ENCODE measurements at places on chromosomes 16 and 17. TPM values are rescaled to one million over a fixed set of nuclear protein-coding genes. Genes with fewer than 3 reads are reported as not detected.

The TBC1D3L gene
- 76.4 TPM for total RNA-seq

The ELP5 gene
- total RNA-seq = 34.1 TPM

The PRSS27 gene
- total RNA-seq = 10.8 TPM

The CACNG3 gene
- 2.2 TPM for total RNA-seq

The NUPR1 gene
- not detected for total RNA-seq

GRCh38 chr17:21213638-21214014 is 335 bp downstream of the TMEM11 start:
- no peaks in the 10 kb centered on the region for H3K27me3 ChIP-seq
- peak; percentile 61 for DNase-seq
- H3K27ac ChIP-seq = no peak overlapping the region
- peaks cover 39% of the 10 kb centered on the region for H3K4me1 ChIP-seq
- no peaks in the 10 kb centered on the region for H3K36me3 ChIP-seq

GRCh38 chr17:50354776-50355175 is 8.8 kb downstream of the XYLT2 start:
- no peaks in the 10 kb centered on the region for H3K4me1 ChIP-seq
- H3K27ac ChIP-seq = no peak overlapping the region
- H3K4me3 ChIP-seq = no peak overlapping the region
- H3K36me3 ChIP-seq = no peaks in the 10 kb centered on the region

- no peak overlapping the region for H3K4me3 ChIP-seq
- H3K27ac ChIP-seq = no peak overlapping the region
- H3K36me3 ChIP-seq = peaks cover 4% of the 10 kb centered on the region
- no peak for DNase-seq
- peaks cover 3% of the 10 kb centered on the region for H3K27me3 ChIP-seq
Measured at GRCh38 chr17:27398691-27399090, 57.6 kb upstream of the KSR1 start.

- peaks cover 2% of the 10 kb centered on the region for H3K4me1 ChIP-seq
- no peak for DNase-seq
- no peaks in the 10 kb centered on the region for H3K36me3 ChIP-seq
- H3K27ac ChIP-seq = no peak overlapping the region
- H3K4me3 ChIP-seq = no peak overlapping the region
Measured at GRCh38 chr16:58409316-58409973, 17.2 kb downstream of the GINS3 start.

GRCh38 chr16:68263559-68264127 is 683 bp upstream of the SLC7A6 start:
- peaks cover 13% of the 10 kb centered on the region for H3K27me3 ChIP-seq
- no peak for DNase-seq
- no peaks in the 10 kb centered on the region for H3K36me3 ChIP-seq
- H3K4me1 ChIP-seq = peaks cover 20% of the 10 kb centered on the region
- peak overlapping the region; percentile 90 for H3K4me3 ChIP-seq

DNA sequence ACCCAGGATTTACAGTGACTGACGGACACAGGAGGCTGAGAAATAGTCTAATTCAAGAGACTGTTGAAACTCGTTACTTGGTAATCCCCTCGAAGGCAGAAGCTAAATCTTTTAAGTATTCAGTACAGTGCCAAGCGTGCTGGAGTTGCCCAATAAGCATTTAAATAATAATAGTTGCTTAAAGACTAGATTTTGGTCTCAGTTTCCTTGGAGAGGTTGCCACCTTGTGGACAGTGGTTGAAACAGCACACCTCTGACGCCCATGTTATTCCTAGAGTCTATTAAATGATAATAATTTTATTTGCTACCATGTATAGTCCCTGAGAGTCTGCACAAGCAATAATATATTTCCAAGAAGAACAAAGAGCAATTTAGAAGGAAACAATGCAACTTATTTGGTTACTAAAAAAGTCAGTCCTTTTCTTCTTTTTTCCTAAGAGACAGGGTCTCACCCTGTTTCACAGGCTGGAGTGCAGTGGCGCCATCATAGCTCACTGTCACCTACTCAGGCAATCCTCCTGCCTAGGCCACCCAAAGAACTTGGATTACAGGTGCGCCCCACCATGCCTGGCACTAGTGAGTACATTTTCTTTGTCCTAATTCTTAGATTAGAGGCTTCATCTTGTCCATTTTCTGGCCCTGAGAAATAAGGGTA is 138.0 kb upstream of the NUDT7 start:
- H3K27me3 ChIP-seq = peaks cover 1% of the 10 kb centered on the region
- H3K4me3 ChIP-seq = no peak overlapping the region
- H3K36me3 ChIP-seq = no peaks in the 10 kb centered on the region
- H3K27ac ChIP-seq = no peak overlapping the region
- H3K4me1 ChIP-seq = peaks cover 12% of the 10 kb centered on the region

- H3K36me3 ChIP-seq = no peaks in the 10 kb centered on the region
- DNase-seq = peak; percentile 33
- H3K27me3 ChIP-seq = peaks cover 9% of the 10 kb centered on the region
- H3K4me1 ChIP-seq = peaks cover 23% of the 10 kb centered on the region
- H3K4me3 ChIP-seq = peak overlapping the region; percentile 67
Measured at GRCh38 chr17:82582213-82582612, 62.7 kb downstream of the FOXK2 start.

DNA sequence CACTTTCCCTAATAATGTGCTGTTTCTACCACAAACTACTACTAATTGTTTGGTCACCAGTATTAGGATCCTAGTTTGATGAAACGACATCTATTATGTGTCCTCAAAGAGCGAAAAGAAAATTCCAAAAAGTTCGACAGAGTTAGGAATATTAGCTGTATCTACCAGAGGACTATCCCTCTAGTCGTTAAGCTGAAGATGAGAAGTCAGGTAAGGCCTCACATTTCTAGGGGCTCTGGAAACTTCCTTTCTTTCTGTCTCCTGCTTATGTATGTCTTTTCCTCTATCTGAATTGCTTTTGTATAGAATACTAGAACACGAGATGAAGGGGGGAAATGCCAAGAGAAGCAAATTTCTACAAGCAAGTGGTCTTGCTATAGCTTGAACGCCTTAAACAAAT is 1.6 kb downstream of the GLG1 start:
- H3K27ac ChIP-seq = peak overlapping the region; percentile 97
- peaks cover 16% of the 10 kb centered on the region for H3K4me1 ChIP-seq
- H3K27me3 ChIP-seq = peaks cover 13% of the 10 kb centered on the region
- peak overlapping the region; percentile 94 for H3K4me3 ChIP-seq
- no peak for DNase-seq
- no peaks in the 10 kb centered on the region for H3K36me3 ChIP-seq

GRCh38 chr17:13154930-13155329 is 137.1 kb upstream of the ELAC2 start:
- H3K4me3 ChIP-seq = no peak overlapping the region
- DNase-seq = no peak
- no peaks in the 10 kb centered on the region for H3K36me3 ChIP-seq
- no peaks in the 10 kb centered on the region for H3K27me3 ChIP-seq

- peaks cover 25% of the 10 kb centered on the region for H3K4me1 ChIP-seq
- H3K27me3 ChIP-seq = peaks cover 6% of the 10 kb centered on the region
- H3K27ac ChIP-seq = no peak overlapping the region
- H3K4me3 ChIP-seq = no peak overlapping the region
- no peak for DNase-seq
- no peaks in the 10 kb centered on the region for H3K36me3 ChIP-seq
Measured at GRCh38 chr17:75691371-75691791, 24.2 kb downstream of the SAP30BP start.

DNA sequence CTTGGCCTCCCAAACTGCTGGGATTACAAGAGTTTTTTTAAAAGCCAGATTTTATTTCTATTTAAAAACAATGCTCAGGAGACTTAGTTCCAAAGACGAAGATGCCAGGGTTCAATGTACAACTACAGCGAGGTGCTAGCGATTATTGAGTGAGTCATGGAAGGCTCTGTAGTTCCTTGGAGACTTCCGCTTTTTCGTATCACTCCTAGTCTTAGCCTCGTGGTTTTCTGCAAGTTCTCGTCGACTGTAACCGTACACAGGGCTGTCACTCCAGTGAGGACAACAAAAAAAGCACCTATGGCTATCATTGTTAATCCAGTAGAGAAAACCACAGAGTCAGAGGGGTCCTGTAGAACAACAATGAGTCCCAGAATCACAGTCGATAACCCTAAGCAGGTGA is 22.7 kb upstream of the ZC3H7A start:
- no peaks in the 10 kb centered on the region for H3K27me3 ChIP-seq
- no peak overlapping the region for H3K27ac ChIP-seq
- no peaks in the 10 kb centered on the region for H3K4me1 ChIP-seq

- H3K27me3 ChIP-seq = peaks cover 3% of the 10 kb centered on the region
- H3K4me1 ChIP-seq = no peaks in the 10 kb centered on the region
- DNase-seq = no peak
- no peak overlapping the region for H3K4me3 ChIP-seq
Measured at GRCh38 chr17:1820528-1821252, 9.0 kb downstream of the SMYD4 start.

DNA sequence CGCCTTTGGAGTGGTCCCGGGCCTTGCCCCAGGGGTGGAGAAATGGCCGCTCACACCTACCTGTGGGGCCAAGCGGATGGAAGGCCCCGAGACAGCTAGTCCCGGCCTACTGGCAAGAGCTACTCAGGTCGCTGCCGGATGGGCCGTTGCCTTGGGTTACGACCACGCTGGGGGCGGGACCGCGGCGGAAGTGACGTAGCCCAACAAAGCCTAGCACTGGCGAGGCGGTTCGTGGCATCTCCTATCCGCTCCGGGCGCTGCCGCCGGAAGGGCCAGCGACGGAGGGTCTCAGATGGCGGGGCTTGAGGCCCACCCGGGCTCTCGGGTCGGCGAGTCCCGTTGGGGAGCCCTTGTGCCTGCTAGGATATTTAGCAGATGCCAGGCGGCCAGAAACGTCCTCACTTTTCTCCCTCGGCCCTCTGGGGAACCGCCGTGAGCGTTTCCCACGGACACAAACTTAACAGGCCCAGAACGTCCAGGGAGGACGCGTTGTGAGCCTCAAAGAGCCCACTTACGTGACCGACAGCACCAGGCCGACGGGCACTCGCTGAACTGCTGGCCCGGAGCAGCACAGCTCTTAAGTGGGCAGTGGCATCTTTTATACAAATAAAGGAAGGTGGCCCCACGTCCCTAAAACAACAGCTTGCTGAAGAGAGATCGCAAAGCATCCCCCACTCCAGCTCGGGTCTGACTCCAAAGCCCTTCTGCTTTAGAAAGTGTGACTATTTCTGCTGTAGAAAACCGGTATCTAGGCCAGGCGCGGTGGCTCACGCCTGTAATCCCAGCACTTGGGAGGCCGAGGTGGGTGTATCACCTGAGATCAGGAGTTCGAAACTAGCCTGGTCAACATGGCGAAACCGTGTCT is at the start of gene C16orf46:
TSS of gene C16orf46 (minus strand) at position 163 of the 865 bp plus-strand sequence. CDS start 13,283 bp downstream, outside the sequence.
- H3K4me1 ChIP-seq = peaks cover 2% of the 10 kb centered on the region
- H3K27ac ChIP-seq = peak within 1 kb of the TSS; percentile 38
- no peaks in the 10 kb centered on the region for H3K36me3 ChIP-seq
- no peaks in the 10 kb centered on the region for H3K27me3 ChIP-seq
- no peak within 1 kb of the TSS for H3K4me3 ChIP-seq

DNA sequence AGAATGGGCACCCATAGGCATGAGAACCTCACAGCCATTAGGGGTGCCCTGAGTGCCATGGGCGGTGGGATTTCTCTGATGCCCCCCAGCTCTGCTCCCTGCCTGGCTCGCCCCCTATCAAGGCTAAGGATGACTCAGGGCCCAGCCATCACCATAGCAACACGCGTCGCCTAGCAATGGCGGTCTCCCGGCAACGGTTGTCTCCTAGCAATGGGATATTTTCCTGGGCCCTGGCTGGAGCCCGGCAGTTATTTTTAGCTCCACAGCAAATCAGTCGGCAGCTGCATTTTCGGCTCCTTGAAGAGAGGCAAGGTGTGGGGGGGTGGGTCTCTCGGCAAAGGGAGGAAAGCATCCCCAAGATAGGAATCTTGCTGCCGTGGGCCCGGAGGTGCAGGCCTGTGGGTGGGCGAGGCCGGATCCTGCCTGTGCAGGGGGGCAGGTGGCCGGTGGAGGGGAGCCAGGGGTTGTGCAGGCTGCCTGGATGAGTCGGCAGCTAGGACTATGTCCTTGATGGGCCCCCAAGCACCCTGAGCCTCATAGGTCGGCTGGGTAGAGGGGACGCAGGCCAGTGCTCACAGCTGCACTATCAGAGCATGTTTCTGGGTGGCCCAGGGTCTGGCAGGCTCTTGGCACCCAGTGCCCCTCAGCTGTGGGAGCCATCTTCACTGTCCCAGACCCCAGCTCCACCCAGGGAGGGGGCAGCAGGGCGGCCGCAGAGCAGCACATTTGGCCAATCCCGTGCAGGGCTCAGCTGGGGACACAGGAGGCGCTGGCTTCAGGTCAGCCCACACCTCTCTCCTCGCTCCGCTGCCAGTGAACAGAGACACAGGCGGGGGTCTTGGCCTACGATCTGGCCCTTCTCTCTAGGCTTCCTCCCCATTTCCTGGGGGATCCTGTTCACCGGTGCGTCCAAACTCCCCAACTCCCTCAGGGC is 4.2 kb upstream of the FBXL16 start:
- H3K36me3 ChIP-seq = no peaks in the 10 kb centered on the region
- H3K4me1 ChIP-seq = peaks cover 20% of the 10 kb centered on the region
- peaks cover 23% of the 10 kb centered on the region for H3K27me3 ChIP-seq
- DNase-seq = peak; percentile 88

DNA sequence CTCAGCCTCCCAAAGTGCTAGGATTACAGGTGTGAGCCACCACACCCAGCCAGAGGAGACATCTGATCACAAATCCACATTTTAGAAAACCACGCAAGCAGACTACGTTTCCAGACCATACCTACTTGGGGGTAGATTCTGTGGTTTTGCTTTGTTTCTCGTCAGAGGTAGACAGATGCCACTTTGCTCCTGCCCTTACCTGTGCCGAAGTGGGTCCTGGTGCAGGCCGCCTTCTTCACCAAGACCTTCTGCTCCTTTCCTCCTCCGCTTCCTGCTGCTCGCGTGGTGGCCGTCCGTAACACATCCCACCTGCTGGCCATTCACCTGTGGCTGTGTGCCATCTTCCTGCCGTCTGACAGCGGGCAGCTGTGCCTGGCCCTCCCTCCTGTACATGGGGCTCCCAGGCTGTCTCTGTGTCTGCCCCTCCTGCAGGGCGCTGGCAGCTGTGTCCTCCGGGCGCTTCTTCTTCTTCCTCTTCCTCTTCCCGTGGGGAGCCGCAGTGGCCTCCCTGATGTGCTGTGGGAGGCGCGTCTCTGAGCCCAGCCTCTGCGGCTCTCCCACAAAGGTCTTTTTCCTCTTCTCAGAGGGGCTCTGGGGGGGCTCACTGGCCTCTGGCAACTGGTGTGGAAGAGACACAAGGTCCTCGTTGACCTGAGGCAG is 21.2 kb upstream of the CYTH1 start:
- peaks cover 2% of the 10 kb centered on the region for H3K4me1 ChIP-seq
- H3K4me3 ChIP-seq = no peak overlapping the region
- no peak for DNase-seq
- peaks cover 8% of the 10 kb centered on the region for H3K36me3 ChIP-seq
- H3K27ac ChIP-seq = no peak overlapping the region
- peaks cover 3% of the 10 kb centered on the region for H3K27me3 ChIP-seq

- H3K27me3 ChIP-seq = peaks cover 5% of the 10 kb centered on the region
- peak within 1 kb of the TSS; percentile 96 for H3K27ac ChIP-seq
- H3K4me1 ChIP-seq = peaks cover 13% of the 10 kb centered on the region
- DNase-seq = peak; percentile 99
- peak within 1 kb of the TSS; percentile 92 for H3K4me3 ChIP-seq
Measured at GRCh38 chr16:29790183-29790948, at the start of gene KIF22. Gene KIF22 (plus strand): TSS chr16:29790751. CDS start chr16:29790760, 9 bp downstream.

- H3K36me3 ChIP-seq = no peaks in the 10 kb centered on the region
- H3K4me3 ChIP-seq = no peak overlapping the region
- H3K27me3 ChIP-seq = peaks cover 2% of the 10 kb centered on the region
- no peak overlapping the region for H3K27ac ChIP-seq
- no peak for DNase-seq
Measured at GRCh38 chr17:62696256-62696655, 68.8 kb downstream of the MRC2 start.
